ENCODE measurements at places on chromosomes 3 and 15.

GRCh38 chr15:40281801-40282146 lies 1.1 kb downstream of the ANKRD63 start:
- DNase-seq = no peak

- no peak for DNase-seq
Observed at GRCh38 chr15:22815766-22816165, 22.7 kb upstream of the NIPA2 start.

DNA sequence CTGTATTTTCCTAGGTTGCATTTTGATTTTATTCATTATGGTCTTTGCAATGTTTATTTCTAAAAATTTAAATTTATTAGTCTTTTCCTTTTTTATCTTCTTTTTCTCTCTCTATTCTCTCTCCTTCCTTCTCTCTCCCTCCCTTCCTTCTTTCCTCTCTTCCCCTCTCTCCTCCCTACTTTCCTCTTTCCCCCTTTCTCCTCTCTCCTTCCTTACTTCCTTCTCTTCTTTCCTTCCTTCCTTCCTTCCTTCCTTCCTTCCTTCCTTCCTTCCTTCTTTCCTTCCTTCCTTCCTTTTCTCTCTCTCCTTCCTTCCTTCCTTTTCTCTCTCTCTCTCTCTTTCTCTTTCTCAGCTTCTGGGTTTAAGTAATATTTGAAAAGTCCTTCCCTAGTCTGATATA lies 72.8 kb upstream of the RASGRF1 start:
- no peak for DNase-seq

DNA sequence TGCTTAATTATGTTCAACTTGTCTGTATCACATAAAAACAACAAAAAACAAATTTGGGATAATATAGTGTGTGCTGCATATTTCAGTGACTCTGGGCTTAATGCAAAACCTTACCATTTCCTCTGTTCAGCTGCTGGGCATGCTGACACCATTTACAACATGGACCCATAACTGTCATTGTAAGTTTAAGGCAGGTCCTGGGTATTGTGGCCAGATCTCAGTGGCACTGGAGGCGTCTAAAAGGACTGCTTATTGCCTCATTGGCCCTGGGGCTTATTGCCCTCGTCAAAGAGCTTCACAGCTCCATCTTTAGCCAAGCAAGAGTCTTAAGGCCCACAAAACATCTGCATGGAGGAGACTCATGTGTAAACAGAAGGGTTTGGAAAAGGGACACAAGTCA lies 390.2 kb downstream of the NR2F2 start:
- no peak for DNase-seq

- no peak for DNase-seq
Observed at GRCh38 chr3:177525987-177526712, 328.9 kb upstream of the TBL1XR1 start.

GRCh38 chr15:79673416-79674123 lies 223.2 kb downstream of the MTHFS start:
- no peak for DNase-seq

- DNase-seq = no peak
Observed at GRCh38 chr3:107740992-107741896, 218.5 kb downstream of the BBX start.

GRCh38 chr3:119700269-119700919 lies 2.4 kb upstream of the CFAP91 start:
- no peak for DNase-seq

DNA sequence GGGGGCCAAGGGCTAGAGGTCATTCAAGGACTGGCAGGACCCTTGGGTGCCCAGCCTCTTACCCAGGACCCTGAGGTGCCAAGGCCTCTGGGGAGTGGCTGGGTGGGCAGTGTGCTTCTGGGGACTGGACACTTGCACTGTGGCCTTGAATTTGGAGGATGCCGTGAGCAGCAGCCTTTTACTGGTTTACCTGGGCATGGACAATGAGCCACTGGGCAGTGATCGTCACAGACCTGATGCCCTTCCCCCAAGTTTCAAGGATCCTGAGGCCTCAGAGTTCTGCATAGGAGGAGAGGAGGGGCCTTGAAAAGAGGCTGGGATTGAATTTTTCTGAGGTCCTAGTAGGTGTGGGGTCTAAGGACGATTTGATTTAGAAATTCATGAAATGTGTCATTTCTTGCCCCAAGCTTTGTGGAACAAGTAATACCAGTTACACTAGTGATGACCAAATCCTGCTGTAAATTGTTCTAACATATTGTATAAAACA lies 146.1 kb upstream of the TPM1 start:
- DNase-seq = no peak

DNA sequence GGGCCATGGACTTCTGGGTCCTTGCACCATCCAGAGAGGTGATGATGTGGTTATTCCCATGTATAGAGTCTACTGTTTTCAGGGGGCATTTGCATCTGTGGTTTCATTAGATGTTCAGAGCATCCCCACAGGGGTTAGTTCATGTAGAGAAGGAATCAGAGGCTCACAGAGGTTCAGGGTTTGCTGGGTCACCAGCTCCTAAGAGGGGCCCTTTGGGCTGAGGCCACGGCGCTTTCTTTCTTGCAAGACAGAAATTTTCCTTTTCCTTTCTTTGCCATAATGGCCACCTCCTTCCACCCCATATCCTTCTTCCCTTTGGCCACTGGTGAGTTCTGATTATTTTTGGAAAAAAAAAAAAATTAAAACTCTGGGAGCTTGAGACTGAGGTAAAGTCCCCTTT lies 62.3 kb downstream of the APBA2 start:
- DNase-seq = no peak

- DNase-seq = peak; percentile 25
Observed at GRCh38 chr3:32296251-32297204, 58.0 kb downstream of the CMTM8 start.

- DNase-seq = no peak
Observed at GRCh38 chr15:37076543-37076942, 23.8 kb downstream of the MEIS2 start.

DNA sequence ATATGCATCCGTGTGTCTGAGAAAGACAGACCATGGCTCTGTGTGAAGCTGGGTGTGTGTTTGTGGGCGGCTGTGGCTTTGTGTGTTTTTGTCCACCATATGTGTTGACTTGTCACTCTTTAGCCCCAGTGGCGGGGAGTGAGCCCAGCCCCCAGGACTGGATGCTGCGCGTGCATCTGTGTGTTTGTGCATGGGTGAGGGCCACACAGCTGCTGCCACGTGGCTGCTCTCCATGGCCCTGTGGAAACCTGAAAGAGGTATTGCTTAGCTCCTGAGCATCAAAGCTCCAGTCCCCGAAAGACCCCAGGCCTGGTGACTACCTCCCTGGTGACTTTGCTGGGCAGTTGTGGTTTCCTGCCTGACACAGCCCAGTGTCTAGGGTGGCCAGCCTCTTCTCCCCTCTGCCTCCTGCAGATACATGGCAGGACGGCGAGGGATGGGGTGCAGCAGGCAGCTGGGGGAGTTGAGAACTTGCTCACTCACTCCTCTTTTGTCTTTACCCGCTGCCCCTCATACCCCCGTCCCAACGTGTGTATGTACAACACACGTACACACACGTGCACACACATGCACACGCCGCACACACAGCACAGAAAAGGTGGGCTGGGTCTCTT lies 6.5 kb downstream of the EPHB3 start:
- no peak for DNase-seq

DNA sequence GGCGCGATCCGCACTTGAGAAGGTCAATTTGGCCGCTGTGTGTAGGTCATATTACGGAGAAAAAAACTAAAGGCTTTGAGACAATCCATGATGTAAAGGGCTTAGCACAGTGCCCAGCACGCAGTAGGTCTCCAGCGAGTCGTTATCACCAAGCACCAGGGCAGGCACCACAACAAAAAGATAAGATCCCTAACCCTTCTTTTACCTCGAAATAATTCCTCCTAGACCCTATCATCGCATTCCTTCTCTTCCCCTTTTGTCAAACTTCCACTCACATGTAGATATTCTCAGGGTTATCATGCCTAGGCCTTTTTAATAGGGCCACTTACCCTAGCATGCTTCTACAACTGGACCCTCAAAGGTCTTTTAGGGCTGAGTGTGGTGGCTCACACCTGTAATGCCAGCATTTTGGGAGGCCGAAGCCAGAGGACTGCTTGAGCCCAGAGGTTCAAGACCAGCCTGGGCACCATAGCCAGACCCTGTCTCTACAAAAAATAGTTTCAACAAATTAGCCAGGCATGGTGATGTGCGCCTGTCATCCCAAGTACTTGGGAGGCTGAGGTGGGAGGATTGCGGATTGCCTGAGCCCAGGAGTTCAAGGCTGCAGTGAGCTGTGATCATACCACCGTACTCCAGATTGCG lies 13.5 kb downstream of the ZNF774 start:
- no peak for DNase-seq

GRCh38 chr3:157300981-157301663 lies 135.5 kb upstream of the PTX3 start:
- no peak for DNase-seq

GRCh38 chr3:59085976-59086375 lies 36.2 kb upstream of the CFAP20DC start:
- no peak for DNase-seq

DNA sequence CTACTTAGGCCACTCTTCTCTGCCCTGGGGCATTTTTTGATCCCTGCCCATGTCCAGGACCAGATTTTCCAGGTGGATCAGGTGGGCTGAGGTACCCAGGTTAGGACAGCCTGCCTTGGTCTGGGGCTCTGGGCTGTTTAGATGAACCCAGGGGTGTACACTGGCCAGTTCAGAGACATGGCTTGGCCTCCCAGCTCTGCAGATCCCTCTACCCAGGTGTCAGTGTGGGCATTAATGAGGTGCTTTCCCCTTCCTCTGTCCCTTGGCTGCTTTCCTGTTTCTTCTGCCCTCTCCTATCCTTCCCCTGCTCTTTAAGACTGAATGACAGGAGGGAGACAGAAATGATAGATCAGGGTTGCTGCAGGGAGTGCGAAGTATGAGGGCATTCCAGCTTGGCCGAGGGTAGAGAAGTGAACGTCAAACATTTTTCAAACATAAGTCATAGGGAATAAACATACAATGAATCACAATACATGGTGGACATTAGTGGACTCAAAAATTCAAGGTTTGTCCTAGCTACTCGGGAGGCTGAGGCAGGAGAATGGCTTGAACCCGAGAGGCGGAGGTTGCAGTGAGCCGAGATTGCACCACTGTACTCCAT lies 30.5 kb downstream of the RTP1 start:
- DNase-seq = no peak

DNA sequence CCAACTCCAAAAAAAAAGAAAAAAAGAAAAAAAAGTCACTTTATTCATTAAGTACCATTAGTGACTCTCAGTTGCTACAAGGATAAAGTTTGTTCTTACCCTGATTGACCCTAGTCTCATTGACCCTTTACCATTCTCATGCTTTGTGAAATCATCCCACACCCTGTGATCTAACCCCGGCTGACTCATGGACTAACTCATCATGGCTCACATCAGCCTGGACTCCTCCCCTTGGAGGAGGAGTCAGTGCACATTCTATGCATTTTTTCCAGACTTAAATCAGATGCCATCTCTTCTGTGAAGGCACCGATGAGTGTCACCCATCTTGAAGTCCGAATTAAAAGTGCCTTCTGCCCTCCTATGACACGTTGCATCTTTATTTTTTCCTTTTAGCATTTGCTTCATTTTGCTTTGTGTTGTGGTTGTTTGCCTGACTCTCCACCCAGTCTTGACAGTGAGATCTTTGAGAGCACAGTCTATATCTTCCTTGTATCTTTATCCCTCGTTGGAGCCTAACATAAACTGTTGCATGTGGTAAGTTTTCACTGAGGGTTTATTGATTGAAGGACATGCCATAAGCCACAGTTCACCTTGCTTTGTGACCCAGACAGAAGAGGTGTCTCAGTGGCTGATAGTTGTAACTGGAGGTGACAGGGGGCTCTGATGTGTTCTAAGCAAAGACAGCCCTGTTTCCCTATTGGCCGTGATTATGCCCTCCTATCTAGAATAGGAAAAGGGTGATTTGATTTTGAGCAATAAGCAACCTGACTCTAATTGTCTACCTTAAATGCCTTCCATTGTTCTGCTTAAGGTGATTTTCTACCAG lies 72.1 kb downstream of the IL1RAP start:
- DNase-seq = peak; percentile 17

- DNase-seq = no peak
Observed at GRCh38 chr15:92519709-92520108, 126.0 kb downstream of the ST8SIA2 start.

DNA sequence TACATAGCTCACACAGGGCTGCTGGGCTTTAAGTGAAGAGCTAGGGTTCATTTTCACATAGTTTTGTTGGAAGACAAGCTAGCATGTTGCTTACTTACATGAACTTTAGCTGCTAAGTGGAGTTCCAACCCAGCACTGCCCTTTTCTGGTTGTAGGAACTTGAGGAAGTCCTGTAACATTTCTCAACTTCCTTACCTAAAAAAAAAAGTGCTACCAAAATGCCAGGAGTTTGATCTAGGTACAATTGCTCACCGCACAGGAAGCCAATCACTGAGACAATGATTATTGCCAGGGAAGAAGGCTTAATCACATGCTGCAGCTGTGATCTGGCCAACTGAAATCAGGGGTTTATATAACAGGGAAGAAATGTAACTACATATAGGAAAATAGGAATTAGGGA lies 52.8 kb downstream of the IL12A start:
- DNase-seq = no peak

- DNase-seq = no peak
Observed at GRCh38 chr3:135324301-135324700, 529.2 kb downstream of the EPHB1 start.

DNA sequence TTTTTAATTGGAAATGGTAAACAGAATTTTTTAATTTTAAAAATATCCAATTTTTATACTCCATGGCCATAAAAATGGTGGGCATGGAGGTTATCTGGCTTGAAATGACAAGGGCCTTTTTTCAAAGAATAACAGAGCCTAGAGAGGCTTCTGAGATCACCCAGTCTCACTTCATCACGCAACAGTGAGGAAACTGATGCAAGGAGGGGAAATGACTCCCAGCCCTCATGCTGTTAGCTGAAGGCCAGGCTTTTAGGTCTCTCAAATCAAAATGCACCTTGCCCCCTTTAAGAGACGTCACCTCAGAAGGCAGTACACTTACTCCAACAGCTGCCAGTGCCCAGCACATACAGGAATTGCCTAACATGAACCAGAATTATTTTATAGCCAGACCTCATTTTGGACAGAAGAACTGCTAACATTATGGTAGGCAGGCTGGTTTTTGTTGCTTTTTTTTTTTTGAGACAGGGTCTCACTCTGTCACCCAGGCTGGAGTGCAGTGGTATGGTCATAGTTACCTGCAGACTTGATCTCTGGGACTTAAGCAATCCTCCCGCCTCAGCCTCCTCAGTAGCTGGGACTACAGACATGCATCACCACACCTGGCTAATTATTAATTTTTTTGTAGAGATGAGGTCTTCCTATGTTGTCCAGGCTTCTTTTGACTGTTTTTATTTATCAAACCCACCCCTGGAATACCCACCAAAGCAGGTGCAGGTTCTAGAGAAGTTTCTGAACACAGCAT lies 9.1 kb downstream of the RAB43 start:
- no peak for DNase-seq

DNA sequence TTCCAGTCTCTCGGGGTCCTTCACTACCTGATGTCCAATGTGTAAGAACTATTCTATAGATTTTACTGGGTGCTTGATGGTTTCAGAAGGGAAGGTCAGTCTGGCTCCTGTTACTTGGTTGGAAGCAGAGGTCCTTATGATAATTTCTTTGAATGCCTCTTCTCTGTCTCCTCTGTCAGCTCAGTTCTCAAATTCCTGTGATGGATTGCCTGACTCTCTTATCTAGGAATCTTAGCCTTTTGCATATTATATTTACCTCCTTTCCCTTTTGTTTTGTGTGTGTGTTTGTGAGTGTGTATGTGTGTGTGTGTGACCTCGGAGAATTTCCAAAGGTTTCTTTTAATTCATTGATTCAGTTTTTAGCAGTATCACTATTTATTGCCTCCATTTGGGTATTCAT lies 88.2 kb downstream of the ARNT2 start:
- DNase-seq = no peak

GRCh38 chr15:66226736-66227135 lies 26.8 kb downstream of the MEGF11 start:
- no peak for DNase-seq
